T-helper 2 cell (primary cell): ENCODE measurements at places on chromosomes 3 and 15.

- no peak for DNase-seq
These were observed 576.9 kb upstream of the NECTIN3 start for GRCh38 chr3:110494728-110495127.

DNA sequence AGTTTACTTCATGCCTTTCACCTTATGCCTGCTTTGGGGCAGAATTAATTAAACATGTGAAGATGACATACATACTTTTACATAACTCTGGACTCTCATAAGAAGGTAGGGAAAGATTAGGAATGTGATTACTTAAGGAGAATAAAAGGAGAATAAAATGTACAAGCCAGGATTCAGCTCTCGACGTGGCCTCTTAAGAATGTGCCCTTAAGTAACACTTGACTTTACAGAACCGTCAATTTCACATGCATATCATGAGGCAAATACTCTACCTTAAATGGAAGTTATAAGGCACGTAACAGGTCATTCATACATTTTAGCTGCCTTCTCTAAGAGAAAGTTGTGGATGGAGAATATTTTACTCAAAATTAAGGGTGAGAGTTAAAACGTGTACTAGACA is 263.7 kb upstream of the LMCD1 start:
- no peak for DNase-seq

GRCh38 chr15:97406841-97407240 is 553.7 kb upstream of the ARRDC4 start:
- no peak for DNase-seq

- DNase-seq, result no peak
These were observed 1.4 kb upstream of the SLC6A11 start for GRCh38 chr3:10814623-10815022.

DNA sequence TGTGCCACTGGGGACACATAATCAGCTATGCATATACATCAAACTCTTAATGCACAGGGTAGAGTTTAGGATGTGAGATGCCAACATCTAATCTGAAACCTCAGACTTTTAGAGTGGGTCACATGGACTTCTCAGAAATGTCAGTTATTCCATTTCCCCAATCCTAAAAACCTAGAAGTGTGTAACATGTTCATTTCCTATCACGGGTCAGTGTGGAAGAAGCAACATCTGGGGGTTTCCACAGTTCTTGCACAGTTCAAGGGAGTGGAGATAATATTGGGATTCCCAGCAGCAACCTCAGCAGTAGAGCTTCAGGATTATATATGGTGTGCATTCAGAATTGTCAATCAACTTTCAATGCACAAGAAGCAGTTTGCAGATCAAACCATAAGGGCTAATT is 44.4 kb upstream of the SPRED1 start:
- no peak for DNase-seq

DNA sequence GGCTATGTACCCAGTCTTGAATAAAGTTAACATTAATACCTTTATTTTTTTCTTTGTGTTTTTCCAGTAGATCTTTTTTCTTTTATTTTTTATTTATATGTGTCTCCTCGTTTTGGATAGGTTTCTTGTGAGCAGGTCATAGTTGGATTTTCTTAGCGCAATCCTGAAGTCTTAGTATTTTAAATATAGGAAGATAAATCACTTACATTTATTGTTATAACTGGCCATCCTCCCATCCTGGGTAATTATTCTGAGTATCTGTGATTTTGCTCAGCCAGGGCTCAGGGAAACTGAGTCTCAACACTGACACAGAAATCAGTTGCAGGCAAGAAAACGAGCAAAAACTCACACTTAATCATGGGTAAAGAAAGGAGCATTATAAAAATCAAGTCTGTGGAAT is 11.6 kb upstream of the SLCO3A1 start:
- no peak for DNase-seq

DNA sequence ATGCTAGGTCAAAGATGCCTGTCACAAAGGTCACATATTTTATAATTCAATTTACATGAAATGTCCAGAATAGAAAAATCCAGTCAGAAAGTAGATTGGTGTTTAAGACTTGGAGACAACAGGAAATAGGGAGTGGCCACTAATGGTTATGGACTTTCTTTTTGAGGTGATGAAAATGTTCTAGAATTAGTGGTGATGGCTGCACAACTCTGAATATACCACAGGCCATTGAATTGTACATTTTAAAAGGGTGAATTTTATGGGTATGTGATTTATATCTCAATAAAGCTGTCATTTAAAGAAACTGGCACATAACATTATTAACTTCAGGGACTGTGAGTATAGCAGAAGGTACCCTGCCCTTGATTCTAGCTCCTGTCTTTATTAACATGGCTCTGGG is 15.8 kb downstream of the SPG11 start:
- DNase-seq, result no peak

GRCh38 chr3:162729686-162730085 is 1233.1 kb downstream of the OTOL1 start:
- no peak for DNase-seq

DNA sequence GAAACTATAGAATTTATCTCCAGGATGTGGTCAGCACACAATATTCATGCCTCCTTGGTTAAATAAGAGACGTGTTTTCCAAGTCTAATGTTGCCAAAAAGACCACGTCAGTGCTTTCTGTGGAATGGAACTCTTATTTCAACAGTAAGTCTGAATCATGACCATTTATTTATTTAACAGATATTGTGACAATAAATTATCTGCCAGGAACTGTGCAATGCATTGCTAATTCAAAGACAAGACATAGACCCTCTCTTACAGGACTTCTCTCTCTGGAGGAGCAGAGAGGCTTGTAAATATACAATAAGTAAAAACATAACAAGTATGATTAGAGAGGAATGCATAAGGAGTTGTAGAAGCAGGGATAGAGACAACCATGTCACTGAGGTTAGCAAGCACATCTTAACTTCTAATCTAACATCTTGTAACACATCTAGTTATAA is 227.5 kb downstream of the DTWD1 start:
- no peak for DNase-seq

- DNase-seq, result peak; percentile 49
These were observed 135.1 kb upstream of the RASGRP1 start for GRCh38 chr15:38699633-38700230.

- no peak for DNase-seq
These were observed 399.3 kb downstream of the NLGN1 start for GRCh38 chr3:173796890-173797289.

- DNase-seq, result no peak
These were observed 11.4 kb downstream of the XPC start for GRCh38 chr3:14166877-14167603.

GRCh38 chr3:14946236-14946635 is 1.1 kb upstream of the NR2C2 start:
- no peak for DNase-seq

GRCh38 chr3:10620833-10621082 is 115.4 kb upstream of the ATP2B2 start:
- no peak for DNase-seq

GRCh38 chr3:113825090-113825489 is 13.5 kb upstream of the GRAMD1C start:
- no peak for DNase-seq

- no peak for DNase-seq
These were observed 227.3 kb upstream of the C2CD4B start for GRCh38 chr15:62392376-62392775.

DNA sequence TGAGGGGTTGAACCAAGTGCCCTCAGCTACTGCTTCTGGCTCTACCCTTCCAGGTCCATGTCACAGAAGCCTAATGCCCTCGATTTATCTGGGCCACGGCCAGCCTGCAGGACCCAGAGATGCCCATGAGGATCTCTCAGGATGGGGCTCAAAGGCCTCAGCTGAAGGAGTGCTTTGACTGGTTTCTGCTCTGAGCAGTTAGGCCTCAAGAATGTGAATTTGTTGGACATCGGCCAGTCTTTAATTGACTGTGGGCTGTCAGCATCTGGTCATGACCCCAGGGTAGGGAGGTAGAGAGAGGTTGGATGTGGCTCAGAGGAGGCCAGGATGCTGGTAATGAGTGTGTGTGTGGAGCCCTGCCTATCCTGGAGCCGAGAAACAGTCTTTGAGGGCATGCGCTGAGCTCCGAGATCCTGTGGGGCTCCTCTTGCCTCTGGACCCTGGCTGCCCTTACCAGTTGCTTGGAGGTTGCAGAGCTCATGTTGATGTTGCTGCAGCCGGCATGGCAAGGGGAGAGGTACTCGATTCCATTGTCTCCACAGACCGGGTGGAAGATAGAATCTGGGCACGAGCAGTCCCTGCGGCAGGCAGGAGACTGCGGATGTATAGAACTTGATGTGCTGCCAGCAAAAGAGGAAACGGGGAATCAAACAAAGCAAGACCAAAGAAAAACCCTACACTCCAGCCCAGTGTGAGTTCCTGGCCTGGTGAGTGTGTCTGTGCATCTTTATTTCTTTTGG is 49.1 kb upstream of the RAB6B start:
- no peak for DNase-seq

DNA sequence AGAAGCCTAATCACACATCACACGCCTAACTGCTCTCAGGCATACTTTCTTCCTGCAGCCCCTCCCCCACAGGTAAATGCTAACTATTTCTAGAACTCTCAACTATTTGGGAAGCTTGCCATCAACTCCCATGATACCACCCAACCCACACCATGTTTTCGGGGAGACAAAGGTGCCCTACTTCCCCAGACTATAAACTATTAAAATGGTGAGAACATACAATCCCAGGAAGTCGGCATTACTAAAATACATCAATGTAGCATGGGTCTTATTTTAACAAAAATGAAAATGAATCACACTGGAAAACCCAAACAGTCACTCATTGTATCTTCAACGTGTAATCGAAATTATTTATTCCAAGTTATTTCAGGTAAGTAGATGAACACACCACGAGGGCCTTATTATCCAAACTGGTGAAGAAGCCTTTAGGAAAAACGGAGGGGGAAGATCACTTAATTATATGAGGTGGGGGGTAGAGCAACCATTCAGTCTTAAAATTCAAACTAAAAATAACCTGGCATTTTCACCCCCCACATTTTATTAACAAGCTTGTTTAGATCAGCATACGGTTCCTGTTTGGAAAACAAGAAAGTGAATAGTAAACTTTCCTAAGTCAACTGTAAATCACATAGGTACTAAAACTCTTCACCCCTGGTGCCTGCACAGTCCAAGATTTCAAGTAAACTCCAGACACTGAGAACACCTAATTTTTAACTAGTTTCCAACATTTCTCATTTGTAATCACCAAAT is 1.9 kb downstream of the TBL1XR1 start:
- DNase-seq, result no peak

DNA sequence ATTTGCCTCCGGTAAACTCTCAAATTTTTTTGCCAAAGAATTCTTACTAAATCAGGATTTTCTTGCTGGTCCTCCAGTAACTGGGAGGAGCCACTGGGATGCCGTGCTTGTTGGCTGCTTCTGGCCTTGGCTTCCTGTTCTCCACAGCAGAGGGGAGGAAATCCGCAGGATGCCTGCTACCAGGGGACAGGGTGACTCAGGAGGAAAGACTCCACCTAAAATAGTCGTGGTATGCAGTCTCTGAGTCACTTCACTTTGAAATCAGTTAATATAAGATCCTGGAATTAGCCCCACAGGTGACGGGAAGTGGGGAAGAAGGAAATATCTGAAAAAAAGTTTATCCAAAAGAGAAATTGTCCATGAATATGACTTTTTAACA is 6.5 kb upstream of the TM4SF18 start:
- DNase-seq, result no peak

DNA sequence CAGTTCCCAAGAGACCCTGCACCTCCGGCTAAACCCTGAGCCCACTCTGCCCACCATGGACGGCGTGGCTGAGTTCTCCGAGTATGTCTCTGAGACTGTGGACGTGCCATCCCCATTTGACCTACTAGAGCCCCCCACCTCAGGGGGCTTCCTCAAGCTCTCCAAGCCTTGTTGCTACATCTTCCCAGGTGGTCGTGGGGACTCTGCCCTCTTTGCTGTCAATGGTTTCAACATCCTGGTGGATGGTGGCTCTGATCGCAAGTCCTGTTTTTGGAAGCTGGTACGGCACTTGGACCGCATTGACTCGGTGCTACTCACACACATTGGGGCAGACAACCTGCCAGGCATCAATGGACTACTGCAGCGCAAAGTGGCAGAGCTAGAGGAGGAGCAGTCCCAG is 4.0 kb downstream of the MAP1A start:
- no peak for DNase-seq

GRCh38 chr3:171377859-171378258 is 82.3 kb downstream of the TNIK start:
- no peak for DNase-seq

GRCh38 chr3:45119376-45119775 is 26.8 kb downstream of the CDCP1 start:
- no peak for DNase-seq

DNA sequence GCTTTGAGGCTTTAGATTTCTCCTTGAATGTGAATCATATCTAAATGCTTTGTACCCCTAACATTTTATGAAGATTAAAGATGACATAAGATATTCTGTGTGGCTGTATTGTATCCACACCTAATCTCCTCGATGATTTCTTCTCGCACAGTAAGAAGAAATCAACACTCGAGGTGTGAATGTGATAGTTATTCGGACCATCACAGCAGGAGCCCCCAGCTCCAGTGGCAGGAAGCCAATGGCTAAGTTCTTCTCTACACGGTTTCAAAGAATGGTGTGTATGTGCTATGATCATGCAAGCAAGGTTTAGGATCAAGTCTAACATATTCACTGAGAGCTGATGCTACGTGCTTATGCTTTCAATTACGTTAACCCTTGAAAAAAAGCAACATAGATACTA is 271.0 kb downstream of the SUCLG2 start:
- no peak for DNase-seq

- DNase-seq, result no peak
These were observed 57.4 kb downstream of the NPTN start for GRCh38 chr15:73575636-73576247.

GRCh38 chr3:159923336-159923735 is 65.3 kb upstream of the IL12A start:
- DNase-seq, result no peak

DNA sequence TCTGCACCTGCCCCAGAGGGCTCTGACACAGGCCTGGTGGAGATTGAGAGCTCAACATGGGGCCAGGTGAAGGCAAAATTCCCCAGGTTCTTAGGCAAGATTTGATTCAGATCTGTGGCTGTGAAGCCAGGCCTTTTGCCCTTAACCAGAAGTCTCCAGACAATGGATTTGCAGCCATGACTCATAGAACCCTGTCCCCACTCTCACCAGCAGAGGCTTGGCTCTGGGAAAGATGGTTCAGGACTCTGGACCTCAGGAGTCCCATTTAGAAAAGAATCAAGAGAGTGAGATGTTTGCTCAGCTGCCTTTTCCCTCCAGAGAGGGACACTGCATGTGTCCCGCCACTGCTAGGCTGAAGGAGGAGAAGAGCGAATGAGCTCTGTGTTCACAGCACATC is 361.4 kb upstream of the ICE2 start:
- peak; percentile 3 for DNase-seq

GRCh38 chr3:125140818-125141595 is 71.5 kb downstream of the SLC12A8 start:
- DNase-seq, result no peak
